ENCODE measurements at places on chromosomes 2 and 18. TPM values are rescaled to one million over a fixed set of nuclear protein-coding genes. Genes with fewer than 3 reads are reported as not detected.

PDE1A gene
- total RNA-seq: 17.3 TPM

SFTPB gene
- not detected for total RNA-seq

RAD51AP2 gene
- total RNA-seq: 0.14 TPM

COL4A3 gene
- 4.4 TPM for total RNA-seq

CFAP65 gene
- not detected for total RNA-seq

INHBB gene
- total RNA-seq: 3.2 TPM

FAM161A gene
- 1.2 TPM for total RNA-seq

CLHC1 gene
- total RNA-seq: 7.5 TPM

SCG2 gene
- total RNA-seq: 0.19 TPM

DOK6 gene
- total RNA-seq: 0.96 TPM

GMCL1 gene
- total RNA-seq: 5.3 TPM

IMMT gene
- 288 TPM for total RNA-seq

DNAJC5G gene
- 1.2 TPM for total RNA-seq

LRATD1 gene
- 3.1 TPM for total RNA-seq

LPIN2 gene
- 8.2 TPM for total RNA-seq

SERPINB10 gene
- not detected for total RNA-seq

RAB6C gene
- 0.16 TPM for total RNA-seq

LCT gene
- not detected for total RNA-seq

SCYGR6 gene
- not detected for total RNA-seq

UGT1A7 gene
- not detected for total RNA-seq

ACVR1C gene
- 0.36 TPM for total RNA-seq

MPP4 gene
- total RNA-seq: not detected

IFT172 gene
- total RNA-seq: 21.8 TPM

PSMA8 gene
- not detected for total RNA-seq

ANKRD29 gene
- 9.2 TPM for total RNA-seq

PCARE gene
- total RNA-seq: 0.74 TPM

LHCGR gene
- total RNA-seq: 0.16 TPM

ZEB2 gene
- total RNA-seq: 89.1 TPM

TRABD2A gene
- 0.49 TPM for total RNA-seq

NGEF gene
- total RNA-seq: 0.16 TPM

C2orf72 gene
- total RNA-seq: 0.05 TPM

ZNF396 gene
- total RNA-seq: 0.71 TPM

TMEM198 gene
- 2.5 TPM for total RNA-seq

SAG gene
- not detected for total RNA-seq

MC4R gene
- not detected for total RNA-seq

All from left ventricle myocardium inferior (tissue), 1 donor.